ENCODE measurements at places on chromosomes 4 and X.

GRCh38 chr4:24063731-24064130 is 173.9 kb upstream of the PPARGC1A start:
- no peak for DNase-seq

DNA sequence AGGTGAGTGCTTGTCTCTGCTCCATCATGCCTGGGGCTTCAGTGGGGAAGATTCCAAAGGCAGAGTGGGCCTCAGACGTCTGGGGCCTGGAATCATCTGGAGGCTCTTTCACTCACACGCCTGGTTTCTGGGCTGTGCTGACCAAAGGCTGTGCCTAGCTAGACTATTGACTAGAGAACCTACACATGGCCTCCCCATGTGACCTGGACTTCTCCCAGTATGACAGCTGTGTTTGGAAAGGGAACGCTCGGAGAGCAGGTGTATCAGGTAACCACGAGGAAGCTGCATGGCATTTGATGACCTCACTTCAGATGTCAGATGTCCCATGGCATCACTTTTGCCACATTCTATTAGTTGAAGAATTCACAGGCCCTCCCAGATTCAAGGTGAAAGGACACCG is 51.0 kb downstream of the ADGRL3 start:
- no peak for DNase-seq

DNA sequence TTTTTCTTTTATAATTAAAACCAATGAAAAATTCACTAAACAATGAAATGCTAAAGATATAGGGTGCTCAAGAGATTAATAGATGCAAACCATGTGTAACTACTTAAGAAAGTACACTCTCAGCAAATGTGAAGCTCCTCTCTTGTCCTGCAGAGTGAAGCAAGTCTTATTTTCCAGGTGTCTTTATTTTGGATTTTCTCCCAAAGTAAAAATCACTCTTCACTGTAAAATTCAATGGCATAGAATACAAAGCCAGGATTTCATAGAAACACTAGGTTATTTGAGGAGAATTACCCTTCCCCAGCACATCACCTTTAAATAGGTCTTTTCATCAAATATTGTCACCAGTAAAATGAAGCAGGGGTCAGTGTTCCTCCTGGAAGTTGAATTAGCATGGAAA is 57.0 kb upstream of the GIMD1 start:
- no peak for DNase-seq

GRCh38 chr4:119643306-119644042 is 14.9 kb upstream of the PDE5A start:
- DNase-seq: no peak

- no peak for DNase-seq
These were observed 174.3 kb upstream of the POU3F4 start for GRCh38 chrX:83333813-83334212.

Data from activated CD8-positive, alpha-beta memory T cell treated with anti-CD3 and anti-CD28 coated beads, Interleukin-2, amount 50 U/mL, for 48 hours (primary cell).